ENCODE measurements at places on chromosomes 3 and 15. TPM values are rescaled to one million over a fixed set of nuclear protein-coding genes. Genes with fewer than 3 reads are reported as not detected.

DNA sequence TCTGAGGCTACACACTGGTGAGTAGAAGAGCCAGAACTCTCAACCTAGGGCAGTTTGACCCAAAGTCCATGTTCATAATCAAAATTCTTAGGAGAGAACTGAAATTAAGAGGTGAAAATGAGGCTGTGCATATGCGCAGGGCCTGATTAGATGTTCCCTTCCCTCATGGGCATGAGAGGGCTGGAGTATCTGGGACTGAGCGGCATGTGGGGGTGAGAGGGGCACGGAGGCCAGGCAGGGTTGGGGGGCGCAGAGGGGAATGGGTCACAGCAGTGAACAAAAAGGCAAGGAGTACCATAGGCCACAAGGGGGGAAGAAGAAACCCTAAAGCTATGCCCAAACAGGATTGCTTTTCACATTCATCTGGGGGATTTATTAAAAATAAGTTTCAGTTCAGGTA is 31.3 kb downstream of the ADAMTS9 start:
- H3K27me3 ChIP-seq = no peaks in the 10 kb centered on the region
- H3K4me3 ChIP-seq = no peak overlapping the region
- no peak for DNase-seq
- H3K36me3 ChIP-seq = no peaks in the 10 kb centered on the region
- H3K4me1 ChIP-seq = peaks cover 3% of the 10 kb centered on the region

- H3K27me3 ChIP-seq = no peaks in the 10 kb centered on the region
- H3K4me1 ChIP-seq = peaks cover 47% of the 10 kb centered on the region
- no peaks in the 10 kb centered on the region for H3K36me3 ChIP-seq
- H3K4me3 ChIP-seq = no peak overlapping the region
- H3K27ac ChIP-seq = peak overlapping the region; percentile 91
- no peak for DNase-seq
These were observed 94.7 kb upstream of the TGFBR2 start for GRCh38 chr3:30511524-30512251.

CP gene
- not detected for total RNA-seq

DNA sequence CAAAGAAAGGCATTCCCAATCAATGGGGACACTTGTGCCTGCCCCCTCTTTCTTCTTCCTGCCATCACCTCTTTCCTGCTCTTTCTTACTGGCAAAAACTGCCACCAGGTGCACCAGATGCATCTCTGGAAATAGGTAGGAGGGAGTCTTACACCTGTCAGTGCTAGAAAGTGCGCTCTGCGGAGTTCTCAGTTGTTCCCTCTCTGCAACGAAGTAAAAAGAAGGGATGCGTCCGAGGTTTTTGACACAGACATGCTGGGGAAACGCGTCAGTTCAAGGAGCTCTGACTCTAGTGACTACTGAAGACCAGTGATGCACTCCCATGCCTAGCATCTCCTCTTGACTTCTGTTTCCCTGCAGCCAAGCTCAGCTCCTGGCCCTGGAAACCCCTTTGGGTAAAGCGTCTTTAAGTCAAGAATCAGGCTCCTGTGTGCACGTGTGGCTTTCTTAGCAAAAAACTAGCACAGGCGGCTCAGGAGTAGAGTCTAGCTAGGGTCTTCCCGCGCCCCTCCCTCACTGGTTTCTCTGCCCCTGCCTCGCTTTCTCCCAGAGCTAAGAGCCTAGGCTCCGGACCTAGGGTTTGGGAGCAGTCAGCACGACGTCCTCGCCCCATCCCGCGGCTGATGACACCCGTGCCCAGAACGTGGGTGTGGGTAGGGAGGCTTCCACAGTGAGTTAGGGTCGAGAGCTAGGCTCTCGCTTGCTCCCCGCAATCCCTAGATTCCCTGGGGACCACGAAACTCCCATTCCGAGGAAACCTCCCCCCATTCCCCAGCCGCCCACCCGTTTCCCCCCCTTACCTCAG is 564 bp upstream of the GRM7 start:
- DNase-seq = no peak
- no peak overlapping the region for H3K4me3 ChIP-seq
- peaks cover 2% of the 10 kb centered on the region for H3K36me3 ChIP-seq
- peaks cover 62% of the 10 kb centered on the region for H3K27me3 ChIP-seq

- peaks cover 49% of the 10 kb centered on the region for H3K4me1 ChIP-seq
- no peaks in the 10 kb centered on the region for H3K27me3 ChIP-seq
- DNase-seq = no peak
These were observed 10.3 kb downstream of the PIK3CA start for GRCh38 chr3:179158336-179159039.

SENP8 gene
- total RNA-seq = 4.0 TPM

DNA sequence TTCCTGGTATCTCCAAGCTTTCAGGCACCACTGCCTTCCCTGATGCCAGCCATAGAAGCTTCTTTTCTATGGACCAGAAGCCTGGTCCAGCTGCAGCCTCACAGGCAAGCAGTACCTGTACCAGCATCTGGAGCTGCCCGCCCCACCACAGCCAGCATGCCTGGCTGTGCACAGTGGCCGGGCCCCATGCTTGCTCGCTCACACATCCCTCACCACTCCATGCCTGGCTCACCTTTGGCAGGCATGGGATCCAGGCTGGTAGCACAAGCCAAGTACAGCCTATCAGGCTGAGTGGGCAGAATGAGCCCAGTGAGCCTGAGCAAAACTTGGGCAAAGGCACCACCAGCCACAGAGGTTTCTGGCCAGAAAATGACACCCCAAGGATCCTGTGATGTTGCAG is 93.4 kb downstream of the TPRA1 start:
- no peak overlapping the region for H3K27ac ChIP-seq
- no peaks in the 10 kb centered on the region for H3K4me1 ChIP-seq
- DNase-seq = no peak
- H3K4me3 ChIP-seq = no peak overlapping the region
- peaks cover 32% of the 10 kb centered on the region for H3K27me3 ChIP-seq

CIB2 gene
- 8.8 TPM for total RNA-seq

DNA sequence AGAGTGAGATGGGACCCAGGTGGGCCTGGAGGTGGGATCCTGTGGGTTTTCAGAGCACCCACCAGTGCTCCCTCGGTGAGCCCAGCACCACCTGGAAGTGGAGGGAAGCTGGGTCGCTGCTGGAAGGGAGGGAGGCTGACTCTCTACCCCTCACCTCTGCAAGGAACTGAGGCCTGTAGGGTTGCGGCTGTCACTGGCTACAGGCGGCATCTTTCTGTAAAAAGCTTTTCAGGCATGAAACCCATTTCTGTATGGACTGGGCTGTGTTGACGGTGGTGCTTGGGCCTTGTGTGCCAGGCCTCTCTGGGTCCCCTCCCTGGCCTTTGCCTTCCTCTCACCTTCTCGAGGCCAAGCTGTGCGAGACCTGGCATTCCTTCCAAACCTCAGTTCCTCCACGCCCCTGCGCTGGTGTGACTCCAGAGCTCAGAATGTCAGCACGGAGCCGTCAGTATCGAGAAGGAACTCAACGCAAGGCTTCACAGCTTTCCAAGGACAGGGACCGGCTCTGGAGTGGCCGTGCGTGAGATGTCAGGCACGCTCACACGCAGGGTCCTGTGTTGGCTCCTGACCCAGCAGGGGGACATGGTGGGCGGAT is 16.6 kb downstream of the ABTB1 start:
- H3K4me3 ChIP-seq = peak overlapping the region; percentile 28
- peaks cover 4% of the 10 kb centered on the region for H3K36me3 ChIP-seq
- H3K4me1 ChIP-seq = peaks cover 1% of the 10 kb centered on the region
- H3K27me3 ChIP-seq = no peaks in the 10 kb centered on the region
- peak; percentile 65 for DNase-seq
- no peak overlapping the region for H3K27ac ChIP-seq

B3GNT5 gene
- total RNA-seq = 19.9 TPM

DNA sequence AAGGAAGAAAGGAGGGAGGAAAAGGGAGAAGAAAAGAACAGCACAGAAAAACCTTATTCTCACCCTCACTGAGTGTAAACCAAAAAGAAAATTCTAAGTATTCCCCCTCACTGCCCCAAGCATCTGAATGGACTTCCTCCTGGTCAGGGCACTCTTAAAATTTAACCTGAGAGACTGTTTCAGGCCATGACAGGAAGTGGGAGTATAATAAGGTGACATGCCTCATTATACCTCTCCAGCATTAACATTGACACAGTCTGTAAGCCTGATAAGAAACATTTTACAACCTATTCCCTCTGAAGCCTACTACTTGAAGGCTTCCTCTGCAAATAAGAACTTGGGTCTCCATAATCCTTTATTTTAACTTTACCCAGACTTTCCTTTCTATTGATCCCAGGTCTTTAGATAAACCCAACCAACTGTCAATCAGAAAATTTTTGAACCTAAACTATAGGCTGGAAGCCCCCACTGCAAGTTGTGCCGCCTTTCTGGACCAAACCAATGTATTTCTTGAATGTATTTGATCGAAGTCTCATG is 41.7 kb downstream of the SLCO2A1 start:
- peaks cover 2% of the 10 kb centered on the region for H3K27me3 ChIP-seq
- H3K4me3 ChIP-seq = no peak overlapping the region
- H3K4me1 ChIP-seq = peaks cover 17% of the 10 kb centered on the region
- H3K36me3 ChIP-seq = no peaks in the 10 kb centered on the region

TUSC7 gene
- not detected for total RNA-seq

TRANK1 gene
- total RNA-seq = 18.5 TPM

- no peaks in the 10 kb centered on the region for H3K27me3 ChIP-seq
- H3K4me3 ChIP-seq = no peak overlapping the region
- peaks cover 1% of the 10 kb centered on the region for H3K36me3 ChIP-seq
- peaks cover 25% of the 10 kb centered on the region for H3K4me1 ChIP-seq
These were observed 134.2 kb downstream of the TJP1 start for GRCh38 chr15:29687939-29688505.

DNA sequence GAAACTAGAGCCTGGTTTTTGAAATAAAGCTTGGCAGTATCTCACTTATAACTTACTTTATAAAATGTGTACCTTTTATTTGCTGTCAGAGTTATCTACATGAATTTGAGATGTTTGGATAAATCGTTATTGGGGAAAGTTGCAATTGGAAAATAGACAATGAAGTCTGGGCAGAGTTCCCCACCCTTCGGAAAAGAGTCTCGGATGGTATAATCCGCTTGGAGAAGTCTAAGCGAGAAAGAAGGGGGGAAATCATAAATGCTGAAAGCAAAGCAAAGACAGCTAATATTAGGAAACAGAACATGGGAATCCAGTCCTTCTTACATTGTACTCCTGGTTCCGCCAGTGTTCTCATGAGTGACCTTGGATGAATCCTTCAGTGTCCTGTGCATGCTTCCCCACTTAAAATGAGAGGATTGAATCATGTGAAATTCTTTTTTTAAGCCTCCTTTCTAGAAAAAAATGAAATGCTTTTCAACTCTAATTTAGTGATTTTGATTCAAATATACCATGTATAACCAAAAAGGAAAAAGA is 162.4 kb downstream of the ATG7 start:
- H3K27me3 ChIP-seq = no peaks in the 10 kb centered on the region
- peaks cover 70% of the 10 kb centered on the region for H3K4me1 ChIP-seq
- H3K27ac ChIP-seq = peak overlapping the region; percentile 86
- no peak for DNase-seq
- no peak overlapping the region for H3K4me3 ChIP-seq

GRCh38 chr3:196274585-196274984 is 12.9 kb downstream of the PCYT1A start:
- peak overlapping the region; percentile 28 for H3K27ac ChIP-seq
- no peaks in the 10 kb centered on the region for H3K27me3 ChIP-seq
- peaks cover 5% of the 10 kb centered on the region for H3K36me3 ChIP-seq
- no peak overlapping the region for H3K4me3 ChIP-seq
- peaks cover 34% of the 10 kb centered on the region for H3K4me1 ChIP-seq
- DNase-seq = no peak

GRCh38 chr15:62047282-62047827 is 12.9 kb downstream of the VPS13C start:
- H3K36me3 ChIP-seq = peaks cover 2% of the 10 kb centered on the region
- H3K4me1 ChIP-seq = peaks cover 10% of the 10 kb centered on the region
- no peak overlapping the region for H3K4me3 ChIP-seq
- H3K27me3 ChIP-seq = no peaks in the 10 kb centered on the region
- no peak overlapping the region for H3K27ac ChIP-seq
- DNase-seq = no peak
